ENCODE measurements at places on chromosomes 2 and 18.
A peak's percentile ranks its signal among the peaks of the same experiment; 100 is the strongest.

GRCh38 chr2:178044836-178045235 lies 27.7 kb downstream of the PDE11A start:
- no peak for DNase-seq

DNA sequence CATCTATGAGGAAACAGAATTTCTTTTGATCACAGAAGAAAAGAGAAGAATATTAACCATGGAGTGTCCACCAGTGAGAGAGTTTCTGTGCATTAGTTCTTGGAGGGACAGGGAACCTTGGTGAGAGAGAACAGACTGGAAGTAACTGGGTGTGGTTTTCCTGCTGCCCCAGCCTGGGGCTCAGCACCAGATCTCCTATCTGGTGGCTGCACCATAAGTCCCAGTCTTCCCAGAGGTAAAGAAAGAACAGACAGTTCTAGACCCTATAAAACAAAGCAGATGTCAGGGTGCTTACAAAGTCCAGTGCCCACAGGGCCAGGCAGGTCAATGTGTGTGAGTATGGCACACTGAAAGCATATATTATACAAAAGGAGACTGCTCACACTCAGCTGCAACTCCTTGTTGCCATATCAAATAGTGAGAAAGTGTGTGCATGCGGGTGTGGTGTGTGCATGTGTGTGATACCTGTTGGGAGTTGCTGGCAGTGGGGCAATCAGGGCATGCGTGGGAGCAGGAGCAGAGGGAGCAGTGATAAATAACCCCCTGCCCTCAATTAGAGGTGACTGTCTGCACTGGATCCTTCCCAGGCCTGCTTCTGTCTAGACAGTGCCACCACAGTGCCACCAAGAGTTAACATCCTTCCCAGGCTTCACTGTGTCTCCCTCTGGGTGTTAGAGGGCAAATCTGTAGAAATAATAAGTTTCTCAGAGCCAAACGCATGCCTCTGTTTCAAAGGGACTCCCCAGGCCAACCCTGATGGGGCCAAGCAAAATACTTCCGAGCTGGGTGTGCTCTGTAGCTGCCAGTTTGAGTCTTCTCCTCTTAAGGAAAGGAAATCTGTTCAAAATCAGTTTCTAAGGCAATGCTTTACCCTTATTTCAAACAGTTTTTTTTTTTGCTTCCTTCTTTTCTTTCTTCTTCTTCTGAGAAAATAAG lies 45.7 kb downstream of the RDH14 start:
- no peak for DNase-seq

DNA sequence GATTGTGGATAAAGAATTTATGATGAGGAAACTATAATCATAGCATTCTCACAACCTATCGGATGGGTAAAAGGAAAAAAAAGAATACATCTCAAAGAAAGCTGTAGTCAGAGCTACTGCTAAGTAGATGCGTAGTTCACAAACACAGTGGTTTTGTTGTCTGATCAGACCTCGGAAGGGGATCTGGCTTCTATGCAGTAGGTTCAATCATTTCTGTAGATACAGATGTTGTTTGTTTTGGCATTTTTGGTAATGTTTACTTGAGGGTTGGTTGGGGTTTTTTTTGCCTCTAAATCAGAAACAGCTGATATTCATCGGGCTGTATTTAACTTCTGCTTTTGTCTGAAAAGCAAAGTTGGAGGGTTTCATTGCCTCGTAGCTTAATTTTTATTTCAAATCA lies 42.1 kb downstream of the NPAS2 start:
- no peak for DNase-seq

DNA sequence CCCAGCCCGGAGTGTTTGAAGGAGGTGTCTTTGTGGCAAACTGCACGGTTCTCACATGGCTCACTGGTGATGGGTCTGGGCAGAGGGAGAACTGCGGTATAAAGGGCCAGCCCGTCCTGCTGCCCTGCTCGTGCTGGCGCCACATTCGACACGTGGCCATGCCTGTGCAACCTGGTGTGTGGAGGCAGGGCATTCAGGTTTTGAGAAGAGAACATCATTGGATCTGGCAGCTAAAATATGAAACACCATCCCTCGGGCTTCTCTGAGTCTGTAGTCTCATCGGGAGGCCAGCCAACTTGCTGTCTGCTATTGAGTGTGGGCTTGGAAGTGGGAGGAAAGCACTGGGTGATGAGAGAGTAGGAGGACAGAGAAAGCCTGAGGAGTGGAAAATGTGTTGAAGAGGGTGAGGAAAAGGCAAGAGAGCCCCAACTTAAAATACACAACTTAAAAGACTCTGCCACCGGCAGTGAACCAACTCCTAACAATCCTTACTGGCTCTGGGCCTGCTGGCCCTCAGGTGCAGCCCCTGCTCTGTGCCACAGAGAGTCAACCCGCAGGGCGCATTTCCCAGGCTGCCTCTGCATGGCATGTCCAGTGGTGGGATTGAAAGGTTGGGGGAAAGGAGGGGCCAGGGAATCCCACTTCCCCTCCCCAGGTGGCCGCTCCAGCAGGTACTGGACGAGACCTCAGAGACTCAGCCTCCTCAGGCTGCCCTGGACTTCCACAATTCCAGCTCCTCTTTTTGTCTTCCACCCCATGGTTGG lies 112.7 kb upstream of the DLX2 start:
- peak; percentile 77 for DNase-seq

GRCh38 chr2:212424082-212424481 lies 114.5 kb downstream of the ERBB4 start:
- no peak for DNase-seq

DNA sequence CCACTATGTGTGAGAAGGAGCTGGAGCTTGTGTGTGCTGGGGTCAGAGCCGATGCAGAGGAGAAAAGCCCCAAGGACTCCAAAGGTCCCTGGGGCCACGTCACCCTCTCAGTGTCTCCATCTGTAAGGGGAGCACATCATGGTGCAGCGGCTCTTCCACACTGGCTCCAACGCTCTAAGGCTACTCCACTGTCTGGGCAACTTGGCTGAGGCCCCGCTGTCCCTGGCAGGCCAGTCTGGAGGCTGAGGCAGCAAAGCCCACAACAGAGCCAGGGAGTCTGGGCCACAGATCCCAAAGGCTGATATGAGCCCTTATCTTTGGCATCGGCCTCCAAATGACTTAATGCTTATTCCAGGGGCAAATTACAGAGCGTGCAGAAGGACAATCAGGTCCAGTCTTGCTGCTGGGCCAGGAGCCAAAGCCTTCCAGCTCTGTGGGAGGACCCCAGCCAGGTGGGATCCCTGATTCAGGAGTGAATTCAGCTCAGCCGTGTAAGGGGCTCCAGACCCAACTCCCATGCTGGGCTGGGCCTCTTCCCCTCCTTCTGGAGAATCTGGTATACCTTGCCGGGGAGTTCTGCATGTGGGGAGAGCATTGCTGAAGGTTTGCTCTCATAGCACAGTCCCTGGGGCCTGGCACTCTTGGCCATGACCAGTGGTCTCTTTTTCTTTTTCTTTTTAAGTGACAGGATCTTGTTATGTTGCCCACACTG lies 1.8 kb upstream of the DUSP2 start:
- no peak for DNase-seq

DNA sequence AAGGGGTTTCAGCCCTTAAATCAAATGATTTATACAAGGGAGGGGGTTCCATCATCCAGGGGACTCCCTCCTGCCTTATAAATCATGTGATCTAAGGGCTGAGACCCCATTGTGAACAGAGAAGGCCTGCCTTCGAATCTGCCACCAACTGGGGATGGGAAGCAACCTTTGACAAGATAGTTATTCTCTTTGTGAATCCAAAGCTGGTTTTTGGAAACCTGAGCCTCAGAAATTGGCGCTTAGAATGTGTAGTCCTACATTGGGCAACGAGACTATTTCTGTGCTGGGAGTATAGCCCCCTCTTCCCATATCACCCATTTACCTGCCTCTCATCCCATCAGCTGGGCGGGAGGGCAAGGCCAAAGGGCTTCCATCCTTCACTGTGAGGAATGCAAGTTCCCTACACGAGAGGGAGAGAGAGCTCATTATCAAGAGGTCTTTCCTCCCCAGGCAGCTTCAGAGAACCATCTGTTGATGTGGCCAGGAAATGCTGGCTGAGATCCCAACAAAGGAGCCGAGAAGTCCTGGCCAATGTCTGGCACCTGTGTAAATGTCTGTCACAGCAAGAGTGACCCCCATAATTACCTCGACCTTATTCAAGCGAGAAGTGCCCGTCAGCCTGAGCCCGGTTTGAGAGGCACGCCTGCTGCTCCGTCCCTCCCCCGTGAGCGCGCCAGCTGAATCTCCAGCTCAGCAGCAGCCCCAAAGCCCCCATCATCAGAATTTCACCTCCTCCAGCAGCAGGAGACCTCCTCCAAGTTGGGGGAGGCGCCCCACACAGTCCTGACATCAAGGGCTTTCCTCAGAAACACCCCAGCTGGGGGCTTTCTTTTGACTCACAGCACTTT lies 48.4 kb upstream of the APCDD1 start:
- DNase-seq = no peak

- no peak for DNase-seq
These were observed 19.8 kb upstream of the NT5DC4 start for GRCh38 chr2:112701052-112701451.

GRCh38 chr18:26901020-26901419 lies 35.5 kb upstream of the AQP4 start:
- no peak for DNase-seq

- no peak for DNase-seq
These were observed 50.2 kb upstream of the SLC66A3 start for GRCh38 chr2:11104794-11105660.

DNA sequence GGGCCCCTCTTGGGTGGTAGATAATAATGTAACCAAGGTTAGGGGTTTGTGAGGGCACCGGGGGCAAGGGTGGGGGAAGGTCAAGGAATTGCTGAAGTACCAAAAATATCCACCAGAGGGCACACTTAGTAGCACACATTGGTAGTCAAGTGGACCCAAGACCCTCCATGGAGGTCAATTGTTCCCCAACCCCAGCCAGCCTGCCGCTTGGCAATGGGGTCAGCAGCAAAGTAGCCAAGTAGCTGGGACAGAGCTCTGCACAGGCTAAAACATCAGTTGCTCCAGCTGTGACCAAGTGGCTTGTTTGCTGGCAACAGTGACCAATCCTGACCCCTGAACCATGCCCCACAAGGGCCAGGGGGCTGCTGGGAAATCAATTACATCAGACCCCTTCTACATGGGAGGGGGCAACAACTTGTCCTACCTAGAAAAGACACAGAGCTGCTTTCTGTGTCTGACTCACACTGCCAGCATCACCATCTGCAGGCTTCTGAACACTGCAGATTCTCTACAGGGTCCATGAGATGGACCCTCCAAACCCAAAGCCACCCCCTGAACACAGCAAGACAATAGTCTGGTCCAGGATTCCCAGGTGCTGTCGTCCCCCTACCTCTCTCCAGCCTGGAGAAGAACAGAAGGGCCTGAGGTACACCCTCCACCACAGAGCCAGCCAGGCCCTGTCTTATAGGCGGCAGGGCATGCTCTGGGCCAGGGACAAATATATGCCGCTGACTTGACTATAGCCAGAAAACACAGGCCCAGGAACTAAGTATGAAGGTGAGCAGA lies 76.0 kb downstream of the EMX1 start:
- DNase-seq = no peak

GRCh38 chr2:183950673-183951072 lies 647.7 kb upstream of the ZNF804A start:
- no peak for DNase-seq

GRCh38 chr2:234603619-234604018 lies 106.7 kb upstream of the ARL4C start:
- no peak for DNase-seq

DNA sequence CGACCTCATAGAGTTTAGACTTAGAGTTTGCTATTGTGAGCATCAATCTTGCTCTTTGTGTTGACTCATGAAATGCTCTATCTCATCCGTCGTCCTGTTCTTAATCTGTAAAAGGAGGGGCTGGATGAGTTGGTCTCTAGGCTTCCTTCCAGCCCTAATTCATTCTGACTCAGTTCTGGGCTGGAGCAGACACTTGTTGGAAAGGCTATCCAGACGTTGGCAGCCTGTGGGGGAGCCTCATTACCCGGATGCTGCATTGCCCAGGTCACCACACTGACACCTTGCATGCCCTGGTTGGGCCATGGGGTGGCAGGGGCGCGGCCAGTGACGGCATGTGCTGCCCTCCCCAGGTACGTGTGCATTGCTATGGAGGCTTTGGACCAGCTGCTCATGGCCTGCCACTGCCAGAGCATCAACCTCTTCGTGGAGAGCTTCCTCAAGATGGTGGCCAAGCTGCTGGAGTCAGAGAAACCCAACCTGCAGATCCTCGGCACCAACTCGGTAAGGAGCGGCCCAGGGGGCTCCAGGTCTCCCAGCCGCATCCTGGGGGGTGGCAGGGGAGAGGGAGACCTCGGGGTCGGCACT lies 61.5 kb downstream of the EFR3B start:
- no peak for DNase-seq

DNA sequence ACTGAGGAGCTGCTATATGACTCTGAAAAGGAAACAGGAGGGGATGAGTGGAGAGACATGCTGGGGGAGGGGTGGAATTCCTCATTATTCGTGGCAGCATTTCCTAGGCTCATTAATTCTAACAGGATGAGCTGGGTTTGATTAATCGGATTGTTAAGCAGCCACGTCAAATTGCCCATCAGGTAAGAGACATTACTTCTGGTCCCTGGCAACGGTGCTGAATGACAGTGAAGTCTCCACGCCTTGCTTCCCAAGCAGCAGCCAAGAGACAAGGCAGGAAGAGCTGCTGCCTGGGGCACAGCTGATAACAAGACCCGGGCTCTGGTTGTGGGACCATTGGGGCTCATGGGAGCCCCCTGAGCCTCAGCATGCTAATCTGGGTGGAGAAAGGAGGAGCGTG lies 86.6 kb downstream of the MARCHF4 start:
- no peak for DNase-seq

- DNase-seq = no peak
These were observed 21.2 kb downstream of the CYP26B1 start for GRCh38 chr2:72126186-72127100.
